Fibroblast of the aortic adventitia (primary cell): ENCODE measurements at places on chromosomes 13 and 19. TPM values are rescaled to one million over a fixed set of nuclear protein-coding genes. Genes with fewer than 3 reads are reported as not detected.

DNA sequence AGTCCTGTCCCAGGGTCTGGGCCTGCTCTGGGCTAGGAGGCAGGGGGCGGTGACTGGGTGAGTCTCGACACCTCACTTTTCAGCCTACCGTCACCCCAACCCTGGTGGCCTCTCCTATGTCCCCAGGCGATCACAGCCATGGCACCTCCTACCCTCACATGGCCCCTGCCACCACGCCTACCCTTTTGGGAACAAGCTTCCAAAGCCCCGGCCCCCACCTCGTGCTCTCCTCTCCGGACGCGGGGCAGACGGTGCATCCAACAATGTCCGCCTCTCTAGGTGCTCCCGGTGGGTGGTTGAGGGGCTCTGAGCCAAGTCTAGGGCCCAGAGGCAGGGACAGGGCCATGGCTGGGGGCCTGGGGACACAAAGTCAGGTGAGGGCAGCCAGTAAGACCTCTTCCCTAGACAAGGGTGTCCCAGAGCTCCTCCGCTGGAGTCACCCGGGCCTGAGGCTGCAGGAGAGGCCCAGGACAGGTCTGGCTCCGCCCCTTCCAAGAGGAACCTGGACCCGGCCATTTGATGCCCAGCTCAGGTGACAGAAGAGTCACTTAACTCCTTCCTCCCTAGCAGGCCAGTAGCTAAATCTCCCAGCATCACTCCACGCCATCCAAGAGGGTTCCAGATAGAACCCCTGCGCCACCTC, at the start of gene SYNE4:
TSS of gene SYNE4 (minus strand) at position 478 of the 643 bp plus-strand sequence. CDS start at position 346, 132 bp downstream.
- no peak for DNase-seq

GRCh38 chr19:52725528-52725961, 9.3 kb downstream of the ZNF611 start:
- DNase-seq, result no peak

DNA sequence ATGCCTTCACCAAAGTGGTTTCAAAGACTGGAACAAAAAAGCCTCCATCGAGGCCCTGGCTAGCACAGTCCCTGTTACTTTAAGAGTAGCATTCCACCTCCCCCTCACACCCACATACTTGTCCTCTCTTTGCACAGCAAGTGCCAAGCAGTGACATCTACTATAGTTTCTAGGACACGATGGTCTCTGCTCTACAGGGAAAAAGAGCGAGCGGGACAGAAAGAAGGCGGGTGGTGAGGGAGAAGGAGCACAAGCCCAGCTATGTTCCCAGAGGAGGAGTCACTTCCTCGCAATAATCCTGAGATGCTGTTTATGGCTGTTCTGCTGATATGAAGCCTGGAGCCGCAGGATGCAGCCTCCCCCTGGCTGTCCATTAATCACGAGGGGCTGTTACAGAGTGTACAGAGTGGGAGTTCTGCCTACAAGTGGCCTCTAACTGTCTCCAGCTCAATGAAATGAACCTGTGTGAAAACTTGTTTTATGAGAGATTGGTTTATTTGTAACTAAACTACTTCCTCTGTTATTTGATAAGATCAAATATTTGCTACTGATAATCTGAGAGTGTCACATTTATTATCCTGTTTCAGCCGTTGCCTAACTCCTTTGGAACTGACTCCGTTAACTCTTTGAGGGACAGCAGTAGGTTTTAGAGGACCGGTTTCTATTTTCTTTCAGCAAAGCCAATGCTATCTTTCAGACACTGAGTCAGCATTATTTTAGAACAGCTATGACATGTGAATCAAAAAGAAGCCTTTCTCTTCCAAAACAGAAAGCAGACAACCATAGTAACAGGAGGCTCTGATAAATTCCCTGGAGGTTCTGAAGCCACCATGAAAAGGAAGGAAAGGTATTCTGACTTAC, 208.0 kb downstream of the SPRY2 start:
- DNase-seq, result peak; percentile 74

- no peak for DNase-seq
Measured at GRCh38 chr19:362154-362553, 17.6 kb upstream of the MIER2 start.

DNA sequence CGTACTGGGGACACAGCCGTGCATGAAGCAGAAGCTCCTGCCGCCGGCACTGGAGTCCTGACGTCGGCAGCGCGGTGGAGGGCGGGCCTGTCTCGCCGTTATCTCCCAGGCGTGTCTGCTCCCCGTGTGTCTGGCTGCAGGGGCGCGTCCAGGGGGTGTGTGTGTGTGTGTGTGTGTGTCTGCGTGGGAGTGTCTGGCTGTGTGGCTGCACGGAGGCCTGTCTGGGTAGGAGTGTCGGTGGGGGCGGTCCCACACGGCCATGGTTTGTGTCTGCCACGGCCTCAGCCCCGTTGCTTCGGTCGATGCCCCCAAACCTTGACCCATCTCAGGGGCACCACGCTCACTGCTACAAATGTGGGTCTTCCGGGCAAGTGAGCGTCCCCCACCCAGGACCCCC, 18.3 kb downstream of the ARID3A start:
- DNase-seq, result peak; percentile 87

DNA sequence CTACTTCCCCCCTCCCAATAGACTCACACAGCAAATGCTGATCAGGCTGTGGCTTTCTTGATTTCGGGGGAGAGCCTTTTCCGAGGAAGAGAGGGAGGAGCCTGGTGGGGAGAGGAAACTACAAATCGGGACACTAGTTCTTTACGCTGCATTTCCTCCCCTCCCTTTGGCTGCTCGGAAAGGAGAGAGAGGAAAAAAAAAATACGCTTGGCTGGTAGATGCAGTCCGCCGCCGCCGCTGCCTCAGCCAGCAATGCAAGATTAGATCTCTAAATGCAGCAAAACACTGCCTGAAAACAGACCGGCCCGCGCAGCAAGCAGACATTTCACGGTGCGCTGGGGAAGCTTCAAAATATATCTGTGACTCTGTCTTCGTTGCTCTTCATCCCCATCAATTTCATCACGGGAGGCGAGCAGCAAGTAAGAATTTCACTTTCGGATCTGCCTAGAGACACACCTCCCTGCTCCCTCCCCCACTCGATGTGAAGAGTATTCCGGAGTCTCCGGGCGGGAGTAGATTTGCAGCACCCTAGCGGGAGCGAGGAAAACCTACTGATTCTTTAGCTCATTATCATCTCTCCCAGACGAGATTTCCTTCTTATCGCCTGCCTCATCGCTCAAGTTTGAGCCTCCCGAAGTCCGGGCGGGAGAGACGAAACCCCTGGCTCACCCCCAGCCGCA, at the start of gene PCDH17:
TSS of gene PCDH17 (plus strand) at position 149 of the 680 bp plus-strand sequence. CDS start 803 bp downstream, outside the sequence.
- peak; percentile 38 for DNase-seq

DNA sequence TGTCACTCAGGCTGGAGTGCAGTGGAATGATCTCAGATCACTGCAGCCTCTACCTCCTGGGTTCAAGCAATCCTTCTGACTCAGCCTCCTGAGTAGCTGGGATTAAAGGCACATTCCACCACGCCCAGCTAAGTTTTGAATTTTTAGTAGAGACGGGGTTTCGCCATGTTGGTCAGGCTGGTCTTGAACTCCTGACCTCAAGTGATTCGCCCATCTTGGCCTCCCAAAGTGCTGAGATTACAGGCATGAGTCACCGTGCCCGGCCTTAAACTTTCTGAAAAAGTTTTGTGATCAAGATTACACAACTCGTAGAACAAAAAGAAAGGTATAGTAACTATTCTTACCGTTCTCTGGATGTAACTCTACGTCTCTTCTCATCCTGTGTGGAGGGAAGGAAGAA, 21.2 kb downstream of the DNMT1 start:
- peak; percentile 59 for DNase-seq

DNA sequence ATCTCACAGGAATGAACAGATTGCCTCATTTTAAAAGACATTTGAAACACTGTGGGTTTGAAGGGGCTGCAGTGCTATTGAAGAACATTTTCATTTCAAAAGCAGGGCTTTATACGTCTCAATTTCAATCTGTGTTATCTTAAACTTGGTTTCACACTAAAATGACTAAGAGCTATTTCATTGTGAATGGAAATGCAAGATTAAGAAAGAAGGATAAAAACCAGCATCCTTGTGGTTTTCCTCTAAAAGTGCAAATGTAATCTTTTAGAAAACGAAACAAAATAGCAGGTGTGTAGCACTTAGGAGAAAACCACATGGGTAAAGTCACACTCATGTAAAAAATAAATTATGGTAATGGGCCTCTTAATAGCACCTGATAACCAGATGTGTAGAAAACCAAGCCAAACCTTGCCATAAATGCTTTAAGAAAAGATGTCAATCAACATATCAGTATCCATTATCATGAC, 397.7 kb downstream of the GPC6 start:
- peak; percentile 71 for DNase-seq

DNA sequence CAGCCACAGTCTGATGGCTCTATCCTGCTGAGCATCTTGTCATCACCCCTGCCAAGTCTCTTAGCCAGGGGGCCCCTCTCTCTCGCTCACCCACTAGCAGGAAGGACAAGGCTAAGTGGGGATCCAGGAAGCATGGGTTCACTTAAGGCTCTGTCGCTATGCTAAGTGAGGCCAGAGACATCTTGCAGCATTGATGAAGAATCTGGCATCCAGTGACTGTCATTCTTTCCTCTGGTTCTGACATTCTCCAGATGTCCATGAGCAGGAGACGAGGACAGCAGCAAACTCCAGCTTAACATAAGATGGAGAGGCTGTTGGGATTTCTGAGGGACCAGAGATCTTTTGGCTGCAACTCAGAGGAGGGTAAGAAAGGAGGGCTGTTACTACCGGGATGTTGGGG, 230.2 kb downstream of the TSHZ3 start:
- no peak for DNase-seq

- DNase-seq, result no peak
Measured at GRCh38 chr19:46000491-46001246, 5.4 kb downstream of the CCDC61 start.

DNA sequence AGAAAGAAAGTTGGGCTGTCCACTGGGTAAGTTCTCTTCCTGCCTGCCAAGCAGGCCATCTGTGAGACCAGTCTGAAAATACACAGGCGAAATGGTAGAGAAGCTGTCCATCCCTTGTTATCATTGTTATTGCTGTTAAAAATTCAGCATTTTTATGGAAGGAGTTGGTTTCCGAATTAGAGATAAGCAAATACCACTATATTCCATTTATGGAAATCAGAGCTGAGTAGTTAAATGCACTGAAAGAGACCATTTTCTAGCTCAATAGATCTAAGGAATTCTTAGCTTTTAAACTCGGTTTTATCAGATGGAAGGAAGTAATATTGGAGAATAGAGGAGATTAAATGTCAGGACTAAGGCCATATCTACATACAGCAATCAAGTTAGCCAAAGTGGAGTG, 40.7 kb downstream of the MZT1 start:
- DNase-seq, result no peak

DNA sequence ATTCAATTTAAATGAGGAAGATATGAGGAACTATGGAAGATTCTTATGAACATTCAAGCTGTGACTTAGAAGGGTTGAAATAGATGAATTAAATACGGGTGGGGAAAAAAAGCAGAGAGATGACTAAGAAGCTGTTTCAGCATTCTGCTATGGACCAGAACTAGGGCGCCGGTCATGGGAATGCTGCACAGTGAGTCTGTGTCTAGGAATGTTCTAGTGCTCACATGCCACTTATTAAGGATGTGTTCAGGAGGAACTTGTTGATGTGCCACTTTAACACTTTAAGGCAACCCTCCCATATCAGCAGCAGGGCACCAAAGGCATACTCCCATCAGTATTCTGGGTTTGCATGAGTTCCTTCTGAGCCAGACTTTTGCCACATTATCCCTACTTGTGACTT, 152.1 kb downstream of the POSTN start:
- peak; percentile 91 for DNase-seq

GRCh38 chr13:24741016-24741662, 22.8 kb upstream of the RNF17 start:
- DNase-seq, result no peak

- DNase-seq, result peak; percentile 32
Measured at GRCh38 chr13:39209731-39210531, 171.7 kb downstream of the NHLRC3 start.

- no peak for DNase-seq
Measured at GRCh38 chr13:113658836-113659235, 838 bp upstream of the ATP4B start.

GRCh38 chr13:22855926-22856325, 324.9 kb upstream of the SGCG start:
- DNase-seq, result no peak

- no peak for DNase-seq
Measured at GRCh38 chr13:113514847-113515246, 24.3 kb upstream of the DCUN1D2 start.

GRCh38 chr13:105929505-105929904, 606.0 kb downstream of the EFNB2 start:
- no peak for DNase-seq

DNA sequence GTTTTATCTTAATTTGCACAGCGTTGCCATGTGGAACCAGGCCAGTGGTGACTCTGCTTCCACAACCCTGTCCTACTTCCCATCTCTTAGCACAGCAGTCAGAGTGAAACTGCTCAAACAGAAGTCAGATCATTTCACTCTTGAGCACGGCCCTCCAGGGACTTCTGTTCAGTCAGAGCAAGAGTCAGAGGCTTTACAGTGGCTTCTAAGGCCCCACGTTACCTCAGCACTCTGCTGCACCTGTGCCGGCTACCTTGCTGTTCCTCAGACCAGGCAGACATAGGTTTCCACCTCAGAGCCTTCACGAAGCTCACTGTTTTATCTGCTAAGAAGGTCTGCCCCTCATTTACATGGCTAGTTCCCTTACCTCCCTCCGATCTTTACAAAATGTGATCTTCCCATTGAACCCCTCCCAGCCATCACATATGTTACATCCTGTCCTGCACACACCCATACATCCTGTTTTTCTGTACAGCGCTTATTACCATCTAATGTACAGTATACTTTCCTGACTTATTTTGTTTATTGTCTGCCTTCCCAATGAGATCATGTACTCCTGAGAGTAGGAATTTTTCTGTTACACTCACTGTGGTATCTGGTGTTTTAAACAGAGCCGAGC, 41.6 kb downstream of the TM9SF2 start:
- DNase-seq, result no peak

- DNase-seq, result peak; percentile 95
Measured at GRCh38 chr13:33251131-33251661, 34.4 kb downstream of the STARD13 start.

DNA sequence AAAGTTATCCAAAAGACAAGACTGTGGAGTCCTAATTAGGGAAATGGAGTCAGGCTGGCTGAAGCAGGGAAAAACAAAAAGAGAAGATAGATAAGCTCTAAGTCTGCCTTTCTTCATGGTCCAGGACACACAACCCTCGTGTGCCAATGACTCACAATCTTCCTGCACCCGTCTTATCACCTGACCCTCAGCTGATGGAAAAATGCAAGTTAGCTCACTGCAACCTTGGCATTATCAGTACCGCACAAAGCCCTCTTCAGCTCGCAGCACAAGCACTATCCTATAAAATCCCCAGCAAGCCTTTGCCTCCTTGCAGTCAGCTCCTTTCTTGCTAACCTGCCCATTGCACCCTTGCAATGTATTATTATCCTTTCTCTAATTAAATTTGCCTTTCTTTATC, 4.3 kb downstream of the OR7A5 start:
- DNase-seq, result no peak

POLRMT gene
- 13.5 and 22.0 TPM in 2 replicates for total RNA-seq

CCNE1 gene
- 4.8 and 5.6 TPM in 2 replicates for total RNA-seq

SPTBN4 gene
- 3.5 and 9.5 TPM in 2 replicates for total RNA-seq

ATP7B gene
- 1.3 and 1.5 TPM in 2 replicates for total RNA-seq

CDC42EP5 gene
- total RNA-seq, result 7.9 and 48.8 TPM in 2 replicates

CD37 gene
- total RNA-seq, result not detected in 2 replicates

TYROBP gene
- total RNA-seq, result not detected in 2 replicates

MUC16 gene
- not detected in 2 replicates for total RNA-seq

HSPB6 gene
- total RNA-seq, result 297 and 713 TPM in 2 replicates

SIGLEC10 gene
- total RNA-seq, result not detected in 2 replicates
